ENCODE measurements at places on chromosomes 6 and 20.
A peak's percentile ranks its signal among the peaks of the same experiment; 100 is the strongest.

- DNase-seq, result peak; percentile 20
Measured at GRCh38 chr6:7819431-7820015, 91.1 kb downstream of the TXNDC5 start.

- no peak for DNase-seq
Measured at GRCh38 chr20:57428324-57429158, 37.3 kb downstream of the RBM38 start.

DNA sequence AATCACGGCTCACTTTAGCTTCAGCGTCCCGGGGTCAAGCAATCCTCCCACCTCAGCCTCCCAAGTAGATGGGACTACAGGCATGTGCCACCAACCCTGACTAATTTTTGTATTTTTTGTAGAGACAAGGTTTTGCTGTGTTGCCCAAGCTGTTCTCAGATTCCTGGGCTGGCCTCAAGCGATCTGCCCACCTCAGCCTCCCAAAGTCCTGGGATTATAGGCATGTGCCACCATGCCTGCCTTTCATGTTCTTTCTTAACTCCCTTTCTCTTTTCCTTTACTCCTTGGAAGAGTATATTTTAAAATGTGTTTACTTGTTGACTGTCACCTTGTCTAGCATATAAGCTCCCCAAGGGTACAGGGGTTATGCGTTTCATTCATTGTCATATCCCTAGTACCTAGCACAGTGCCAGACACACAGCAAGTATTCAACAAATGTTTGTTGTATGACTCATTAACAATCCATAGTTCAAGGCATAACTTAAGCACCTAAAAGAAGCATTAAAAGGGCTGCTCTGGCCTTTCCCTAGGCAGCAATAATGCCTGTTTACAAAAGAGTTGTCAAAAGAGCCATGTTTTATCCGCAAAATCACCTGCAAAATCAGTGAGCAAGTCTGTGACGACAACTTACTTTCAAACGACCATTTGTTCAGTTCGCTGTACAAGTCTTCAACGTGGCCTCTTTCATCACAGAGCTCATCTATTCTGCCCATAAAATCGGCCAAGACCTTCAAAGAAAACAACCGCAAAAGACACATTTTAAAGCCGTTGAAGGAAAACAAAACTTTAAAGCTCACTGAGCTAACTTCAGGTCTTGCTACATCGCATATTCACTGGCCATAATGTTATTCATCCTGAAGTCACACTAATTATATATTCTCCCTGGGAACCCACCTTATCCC lies 4.6 kb downstream of the CYP24A1 start:
- no peak for DNase-seq

- no peak for DNase-seq
Measured at GRCh38 chr6:133705731-133706130, 183.2 kb upstream of the TCF21 start.

GRCh38 chr6:4055420-4056041 lies 23.4 kb downstream of the FAM217A start:
- DNase-seq, result peak; percentile 41

GRCh38 chr20:63696628-63697356 lies at the start of gene TNFRSF6B:
TNFRSF6B (plus strand) TSS chr20:63696652; CDS start chr20:63696768, 116 bp downstream.
- peak; percentile 74 for DNase-seq

DNA sequence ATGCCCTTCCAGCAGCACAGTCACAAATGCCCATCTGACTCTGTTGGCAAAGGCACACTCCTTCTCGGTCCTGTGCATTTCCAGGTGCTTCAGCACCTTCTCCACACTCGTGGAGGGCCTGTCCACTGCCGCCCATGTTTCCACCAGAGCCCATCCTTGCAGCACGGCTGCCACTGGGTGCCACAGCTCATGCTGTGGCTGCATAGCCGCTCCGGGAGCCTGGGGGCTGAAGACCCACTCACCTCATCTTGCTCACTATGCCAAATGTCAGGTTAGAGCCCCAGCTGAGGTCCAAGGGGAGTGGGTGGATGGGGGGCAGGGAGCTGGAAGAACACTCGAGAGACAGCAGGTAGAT lies 6.9 kb downstream of the ZKSCAN3 start:
- no peak for DNase-seq

DNA sequence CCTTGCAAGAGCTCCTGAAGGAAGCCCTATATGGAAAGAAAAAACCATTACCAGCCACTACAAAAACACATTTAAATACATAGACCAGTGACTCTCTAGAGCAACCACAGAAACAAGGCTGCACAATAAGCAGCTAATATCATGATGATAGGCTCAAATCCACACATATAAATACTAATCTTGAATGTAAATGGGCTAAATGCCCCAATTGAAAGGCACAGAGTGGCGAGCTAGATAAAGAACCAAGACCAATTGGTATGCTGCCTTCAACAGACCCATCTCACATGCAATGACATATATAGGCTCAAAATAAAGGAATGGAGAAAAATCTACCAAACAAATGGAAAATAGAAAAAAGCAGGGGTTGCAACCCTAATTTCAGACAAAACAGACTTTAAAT lies 153.0 kb downstream of the LRRC1 start:
- no peak for DNase-seq

DNA sequence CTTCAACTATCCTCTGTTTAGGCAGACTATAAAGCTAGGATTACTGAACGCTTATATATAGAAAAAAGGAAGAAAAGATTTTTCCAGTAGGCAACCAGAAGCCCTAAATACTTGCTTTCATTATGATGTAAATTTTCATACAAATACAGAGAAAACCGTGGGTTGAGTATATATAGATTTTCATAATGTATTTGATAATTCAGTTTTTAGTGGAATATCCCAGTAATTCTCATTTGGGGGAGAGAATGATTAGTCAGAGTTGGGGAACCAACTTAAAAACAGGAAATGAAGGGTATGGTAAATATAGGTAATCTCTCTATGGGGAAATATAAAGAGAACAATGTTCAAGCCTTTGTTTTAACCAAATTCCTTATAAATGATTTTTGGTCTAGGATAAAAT lies 154.0 kb upstream of the CITED2 start:
- DNase-seq, result no peak

- no peak for DNase-seq
Measured at GRCh38 chr6:123990376-123990775, 186.7 kb downstream of the NKAIN2 start.

- DNase-seq, result no peak
Measured at GRCh38 chr6:144957236-144957937, 672.3 kb downstream of the UTRN start.

DNA sequence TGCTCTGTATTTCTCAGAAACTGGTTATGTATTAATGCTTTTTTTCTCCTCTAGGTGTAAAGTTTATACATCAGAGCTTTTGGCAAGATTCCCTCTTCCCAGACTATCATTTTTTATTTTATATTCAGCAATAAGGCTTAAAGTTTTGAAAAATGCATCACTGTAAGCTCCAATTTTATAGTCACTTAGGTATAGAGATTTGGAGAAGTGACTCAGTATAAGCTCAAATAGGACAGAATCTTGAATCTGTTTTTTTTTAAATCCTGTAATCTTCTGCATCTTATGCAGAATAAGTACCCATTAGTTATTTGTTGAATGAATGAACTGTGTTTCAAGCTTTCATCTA lies 1.0 kb downstream of the NCOA7 start:
- DNase-seq, result no peak

DNA sequence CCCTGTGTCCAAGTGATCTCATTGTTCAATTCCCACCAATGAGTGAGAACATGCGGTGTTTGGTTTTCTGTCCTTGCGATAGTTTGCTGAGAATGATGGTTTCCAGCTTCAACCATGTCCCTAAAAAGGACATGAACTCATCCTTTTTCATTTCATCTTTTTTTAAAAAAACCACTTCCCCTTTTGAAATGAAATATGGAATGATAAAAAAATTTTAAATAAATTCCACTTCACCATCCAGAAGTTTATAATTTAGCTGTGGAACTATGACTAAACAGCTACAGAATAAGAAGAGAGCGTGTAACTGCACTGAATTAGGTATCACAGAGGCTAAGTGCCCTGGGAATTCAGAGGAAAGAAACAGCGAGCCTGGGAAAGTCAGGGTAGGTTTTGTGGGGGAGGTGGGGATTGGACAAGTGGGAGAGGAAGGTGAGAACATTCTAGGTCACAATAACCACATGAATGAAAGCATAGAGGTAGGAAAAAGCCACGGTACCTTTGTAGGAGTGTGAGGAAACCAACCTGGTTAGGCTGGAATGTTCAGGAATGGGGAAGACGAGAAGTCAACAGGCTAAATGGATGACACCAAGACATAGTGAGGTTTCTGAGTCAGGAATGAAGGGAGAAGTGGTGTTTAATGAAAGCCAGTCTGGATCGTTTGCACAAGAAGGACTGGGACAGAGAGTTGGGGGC lies 11.0 kb downstream of the TRIM10 start:
- DNase-seq, result no peak

DNA sequence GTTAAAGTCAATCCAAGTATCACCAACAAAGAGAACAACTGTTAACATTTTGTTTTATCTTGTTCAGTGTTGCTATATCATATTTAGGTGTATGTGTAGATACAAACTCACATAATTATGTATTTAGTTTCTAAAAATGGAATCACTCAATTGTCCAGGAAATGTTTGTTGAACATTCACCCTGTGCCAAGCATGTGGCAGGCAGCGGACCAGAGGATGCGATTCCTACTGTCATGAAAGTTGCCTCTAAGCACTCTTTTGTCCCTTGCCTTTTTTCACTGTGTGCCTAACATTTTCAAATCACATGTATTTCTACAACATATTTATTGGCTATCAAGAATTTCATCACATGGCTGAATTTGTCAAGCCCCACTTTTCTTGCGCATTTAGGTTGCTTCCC lies 16.9 kb upstream of the TGM2 start:
- DNase-seq, result no peak

DNA sequence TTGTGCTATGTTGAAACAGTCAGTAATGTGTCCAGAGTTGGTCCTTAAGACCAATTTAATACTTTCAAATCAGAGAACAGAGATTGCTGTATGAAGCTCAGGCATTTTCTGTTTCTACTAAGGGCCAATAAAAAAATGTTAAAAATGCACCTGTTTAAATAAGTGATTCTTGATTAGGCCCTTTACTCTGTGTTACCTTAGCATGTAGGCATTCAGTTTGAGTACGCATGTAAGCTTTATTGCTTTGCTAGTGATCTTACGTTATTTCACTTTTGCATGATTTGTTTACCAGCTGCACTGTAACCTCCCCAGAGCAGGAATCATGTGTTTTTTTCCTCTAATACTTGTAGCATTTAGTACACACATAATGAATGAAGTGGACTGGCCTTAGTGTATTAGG lies 61.0 kb downstream of the AFG1L start:
- no peak for DNase-seq

DNA sequence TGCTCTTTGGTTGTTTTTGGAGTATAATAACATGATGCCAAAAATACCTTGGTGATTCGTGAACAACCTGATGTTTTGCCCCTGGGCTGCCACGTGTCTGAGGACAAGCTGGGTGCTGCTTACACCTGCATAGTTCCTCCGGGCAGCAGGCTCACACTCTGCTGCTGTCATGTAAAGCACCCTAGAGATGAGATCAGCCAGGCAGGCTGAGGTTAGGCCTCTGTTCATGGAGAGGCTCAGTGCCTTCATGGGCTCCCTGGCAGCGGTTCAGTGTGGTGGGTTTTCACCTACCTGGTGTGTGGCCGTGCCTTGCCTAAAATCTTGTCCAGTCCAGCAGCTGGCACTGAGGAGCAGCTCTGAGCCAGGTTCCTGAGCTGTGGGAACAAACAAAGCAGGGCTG lies 60.1 kb upstream of the TAGAP start:
- DNase-seq, result no peak

GRCh38 chr20:11646359-11646758 lies 271.3 kb upstream of the BTBD3 start:
- no peak for DNase-seq

DNA sequence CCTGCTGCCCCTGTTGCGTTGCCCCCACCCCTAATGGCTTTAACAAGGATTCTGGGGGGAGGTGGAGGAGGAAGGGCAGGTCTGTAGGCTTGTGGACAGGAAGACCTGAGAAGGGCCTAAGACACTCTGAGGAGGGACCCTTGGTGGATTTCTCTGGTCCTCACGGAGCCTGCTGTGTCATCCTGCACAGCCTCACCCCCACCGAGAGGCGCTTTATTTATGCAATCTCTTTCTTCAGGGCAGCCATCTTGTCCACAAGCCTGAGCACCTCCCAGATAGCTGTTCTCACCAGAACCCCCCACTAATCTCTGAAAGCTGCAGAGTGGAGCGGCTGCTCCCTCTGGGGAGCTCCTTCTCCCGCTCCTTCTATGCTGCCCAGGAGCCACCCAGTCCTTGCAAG lies 59.3 kb upstream of the MLN start:
- no peak for DNase-seq

- DNase-seq, result no peak
Measured at GRCh38 chr6:17950095-17950494, 37.3 kb downstream of the KIF13A start.

GRCh38 chr20:12255461-12255970 lies 337.8 kb downstream of the BTBD3 start:
- no peak for DNase-seq

GRCh38 chr6:16909658-16910360 lies 148.5 kb upstream of the ATXN1 start:
- DNase-seq, result no peak

- no peak for DNase-seq
Measured at GRCh38 chr6:150250826-150251225, 108.0 kb downstream of the PPP1R14C start.

DNA sequence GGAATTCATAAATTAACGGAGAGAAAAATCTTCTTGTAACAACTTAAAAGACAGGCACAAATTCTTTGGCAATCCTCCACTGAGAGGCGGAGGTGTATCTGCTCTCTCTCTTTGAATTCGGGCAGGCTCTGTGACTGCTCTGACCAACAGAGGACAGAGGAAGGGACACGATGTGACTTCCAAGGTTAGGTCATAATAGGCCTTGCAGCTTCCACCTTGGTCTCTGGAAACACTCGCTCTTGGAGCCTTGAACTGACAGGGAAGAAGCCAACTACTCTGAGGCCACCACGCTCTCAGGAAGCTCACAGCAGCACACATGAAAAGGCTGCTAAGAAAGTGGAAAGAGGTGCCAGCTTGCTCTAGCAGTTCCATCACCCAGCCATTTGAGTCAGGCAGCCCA lies 14.9 kb downstream of the TOMM34 start:
- no peak for DNase-seq

DNA sequence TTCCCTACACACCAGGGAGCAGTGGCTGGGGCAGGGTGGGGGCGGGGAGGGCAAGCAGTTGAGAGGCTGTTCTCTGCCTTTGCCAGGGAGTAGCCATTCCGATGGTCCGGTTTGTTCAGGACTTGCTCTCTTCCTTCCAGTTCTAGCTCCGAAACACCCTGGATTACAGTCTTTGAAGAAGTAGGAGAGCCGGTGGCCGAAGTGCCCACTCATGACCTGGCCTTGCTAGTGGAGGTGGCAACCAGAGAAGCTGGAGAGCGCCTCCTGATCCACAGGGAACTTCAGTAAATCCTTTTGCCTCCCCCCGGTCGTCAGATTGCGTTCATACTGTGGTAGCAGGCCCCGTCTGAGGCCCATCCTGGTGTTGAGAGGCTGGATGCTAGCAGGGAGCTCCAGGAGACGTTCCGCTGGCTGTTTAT lies 92.8 kb downstream of the ARID1B start:
- no peak for DNase-seq

GRCh38 chr6:34795836-34796425 lies 4.0 kb downstream of the BLTP3A start:
- no peak for DNase-seq
